ENCODE measurements at places on chromosomes 16 and 17.

DNA sequence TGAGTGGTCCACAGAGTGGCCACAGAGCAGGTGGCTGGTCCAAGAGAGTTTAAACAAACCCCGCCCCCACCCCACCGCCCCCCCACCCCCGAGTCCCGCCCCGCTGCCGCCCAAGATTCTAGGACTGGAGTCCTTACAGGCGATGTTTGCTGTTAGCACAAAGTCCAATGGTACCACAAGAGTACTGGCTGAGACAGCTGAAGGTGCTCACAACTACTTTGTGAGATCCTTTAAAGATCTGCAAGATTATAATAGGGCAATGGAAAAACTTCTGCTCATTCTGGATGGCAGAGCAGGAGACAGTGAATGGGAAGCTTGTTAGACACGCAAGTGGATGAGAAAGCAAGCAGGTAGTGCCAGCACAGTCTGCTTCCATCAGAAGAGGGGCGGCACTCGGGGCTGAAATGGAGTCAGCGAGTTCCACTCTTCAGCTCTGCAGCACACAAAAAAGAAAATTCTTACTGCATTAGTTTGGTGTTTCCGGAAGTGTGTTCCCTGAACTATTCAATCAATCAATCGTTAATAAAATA lies 4.7 kb upstream of the TEKT3 start:
- DNase-seq = no peak

DNA sequence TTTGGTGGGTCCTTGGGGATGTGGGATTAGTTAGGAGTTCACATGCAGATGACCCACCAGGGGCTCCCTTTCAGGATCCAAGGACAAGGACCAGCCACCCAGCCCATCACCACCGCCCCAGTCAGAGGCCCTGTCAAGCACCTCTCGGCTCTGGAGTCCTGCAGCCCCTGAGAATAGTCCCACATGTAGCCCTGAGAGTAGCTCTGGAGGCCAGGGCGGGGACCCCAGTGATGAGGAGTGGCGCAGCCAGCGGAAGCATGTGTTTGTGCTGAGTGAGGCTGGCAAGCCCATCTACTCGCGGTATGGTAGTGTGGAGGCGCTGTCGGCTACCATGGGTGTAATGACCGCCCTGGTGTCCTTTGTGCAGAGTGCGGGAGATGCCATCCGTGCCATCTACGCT lies 2.4 kb downstream of the MON1B start:
- no peak for DNase-seq

DNA sequence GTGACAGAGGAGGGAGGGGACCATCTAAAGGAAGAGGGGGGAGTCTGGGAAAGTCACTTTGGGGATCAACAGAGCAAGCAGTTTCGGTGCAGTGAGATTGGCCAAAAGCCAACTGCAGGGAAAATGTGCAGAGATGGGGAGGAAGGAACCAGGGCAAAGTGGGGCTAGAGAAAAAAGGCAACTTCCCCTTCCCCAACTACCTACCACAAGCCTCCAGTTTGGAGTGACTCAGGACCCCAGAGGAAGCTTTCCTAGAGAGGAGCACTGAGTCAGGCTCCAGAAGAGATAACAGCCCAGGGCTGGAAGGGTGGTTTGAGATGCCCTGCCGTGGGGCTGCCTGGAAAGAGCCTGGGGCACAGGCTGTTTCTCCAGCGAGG lies 6.9 kb upstream of the CD300LD start:
- DNase-seq = no peak

- DNase-seq = no peak
Observed at GRCh38 chr17:68185820-68186219, 62.0 kb upstream of the AMZ2 start.

DNA sequence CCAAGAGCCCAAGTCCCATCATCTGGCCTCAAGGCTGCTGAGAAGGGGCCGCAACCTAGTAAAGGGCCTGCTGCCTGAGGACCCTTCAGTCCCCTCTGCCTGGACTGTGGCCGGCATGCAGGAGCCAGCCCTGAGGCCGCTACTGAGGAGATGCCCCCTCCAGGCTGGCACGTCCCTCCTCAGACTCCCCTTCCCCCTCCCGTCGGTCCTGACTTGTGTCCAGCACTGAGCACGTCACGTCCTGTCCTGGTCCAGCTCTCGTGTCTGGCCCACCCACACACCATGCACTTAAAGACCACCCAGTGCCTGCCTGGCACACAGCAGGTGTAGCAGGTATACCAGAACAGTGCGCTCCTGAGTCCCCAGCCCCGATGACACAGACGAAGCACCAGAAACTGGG lies 9.6 kb downstream of the MTHFSD start:
- DNase-seq = no peak

GRCh38 chr16:46562979-46563378 lies 58.2 kb downstream of the SHCBP1 start:
- DNase-seq = no peak

DNA sequence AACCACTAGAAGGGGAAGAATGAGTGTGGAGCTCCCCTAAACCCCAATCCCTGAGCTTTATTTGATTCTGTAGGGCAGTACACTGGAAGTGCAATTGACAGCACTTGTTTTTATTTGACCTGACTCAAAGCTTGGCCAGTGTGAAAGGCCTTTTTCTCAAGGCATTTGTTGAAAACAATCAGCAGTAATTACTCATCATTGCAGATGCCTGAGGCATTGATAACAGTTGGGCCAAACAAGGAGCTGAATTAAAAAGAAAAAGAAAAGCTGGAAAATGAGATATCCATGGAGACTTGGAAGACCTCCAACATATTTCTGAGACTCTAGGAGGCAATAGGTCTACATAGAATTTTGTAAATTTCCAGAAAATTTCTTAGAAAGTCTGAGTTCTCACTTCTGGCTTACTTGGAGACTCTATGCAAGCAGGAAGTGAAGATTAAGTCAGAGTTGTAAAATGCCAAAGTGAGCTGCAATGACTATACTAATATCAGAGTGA lies 200.8 kb upstream of the KCNJ16 start:
- DNase-seq = no peak

DNA sequence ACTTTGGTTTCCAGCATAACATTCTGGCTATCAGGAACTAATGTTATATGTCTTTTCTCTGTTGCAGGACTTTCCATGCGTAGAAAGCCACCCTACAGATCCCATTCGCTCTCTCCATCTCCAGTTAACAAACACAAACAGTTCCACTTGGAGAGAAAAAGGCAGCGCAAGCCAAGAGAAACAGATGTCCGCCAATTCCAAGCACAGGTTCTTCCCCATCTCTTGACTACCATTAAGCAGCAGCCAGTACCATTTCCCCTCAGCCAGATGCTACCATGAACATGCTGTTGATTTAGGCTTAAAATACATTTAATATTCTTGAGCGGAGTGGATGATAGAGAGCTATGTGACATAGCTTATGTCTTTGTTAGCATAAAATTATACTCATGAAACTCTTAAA lies 22.4 kb downstream of the CEP95 start:
- no peak for DNase-seq

DNA sequence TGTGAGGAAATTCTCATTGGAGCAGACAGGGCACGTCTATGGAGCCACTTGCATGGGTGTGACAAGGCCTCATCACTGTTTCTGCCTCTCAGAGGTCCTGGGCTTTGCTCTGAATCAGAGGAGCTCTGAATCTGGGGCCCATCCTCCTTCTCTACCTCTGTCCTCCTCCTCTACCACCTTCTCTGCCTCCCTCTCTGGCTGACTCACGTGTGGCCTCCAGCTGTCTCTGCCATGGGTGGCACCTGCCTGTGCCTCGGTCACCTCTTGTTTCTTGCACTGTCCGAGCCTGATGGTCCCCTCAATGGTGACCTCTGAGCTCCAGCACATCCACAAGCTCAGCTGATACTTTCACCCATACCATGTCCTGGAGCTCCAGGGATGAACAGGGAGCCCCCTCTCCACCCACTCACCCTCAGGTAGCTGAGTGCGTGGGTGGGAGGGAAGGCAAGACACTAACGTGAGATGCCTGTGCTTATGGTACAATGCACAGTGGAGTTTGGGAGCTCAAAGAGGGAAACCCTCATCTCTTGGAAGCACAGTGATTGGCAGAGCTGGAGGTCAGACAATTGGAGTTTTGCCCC lies 116.4 kb upstream of the CRHR1 start:
- DNase-seq = no peak

GRCh38 chr16:52538511-52538910 lies 8.4 kb downstream of the TOX3 start:
- no peak for DNase-seq

- no peak for DNase-seq
Observed at GRCh38 chr16:5028950-5029475, 4.7 kb downstream of the NAGPA start.

- no peak for DNase-seq
Observed at GRCh38 chr17:11514981-11515680, 83.1 kb upstream of the DNAH9 start.

GRCh38 chr17:3557768-3558583 lies at the start of gene TRPV3:
Gene TRPV3 (minus strand): TSS chr17:3557812. CDS start chr17:3554850, 2,962 bp downstream.
- no peak for DNase-seq

DNA sequence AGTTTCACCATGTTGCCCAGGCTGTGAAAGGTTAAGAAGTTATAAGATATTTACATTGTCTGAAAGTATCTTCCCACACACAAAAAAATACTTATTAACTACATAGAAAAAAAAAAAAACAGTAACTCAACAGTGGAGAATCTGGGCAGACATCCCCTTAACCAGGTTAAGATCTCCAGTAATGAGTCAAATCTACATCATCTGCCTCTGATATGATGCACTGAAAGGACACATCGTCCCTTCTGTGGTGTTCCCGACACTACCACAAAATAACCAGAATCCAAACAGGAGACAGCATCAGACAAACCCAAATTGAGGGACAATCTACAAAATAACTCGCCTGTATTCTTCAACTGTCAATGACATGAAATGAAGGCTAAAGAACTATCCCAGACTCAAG lies 40.0 kb downstream of the CMTM4 start:
- no peak for DNase-seq

DNA sequence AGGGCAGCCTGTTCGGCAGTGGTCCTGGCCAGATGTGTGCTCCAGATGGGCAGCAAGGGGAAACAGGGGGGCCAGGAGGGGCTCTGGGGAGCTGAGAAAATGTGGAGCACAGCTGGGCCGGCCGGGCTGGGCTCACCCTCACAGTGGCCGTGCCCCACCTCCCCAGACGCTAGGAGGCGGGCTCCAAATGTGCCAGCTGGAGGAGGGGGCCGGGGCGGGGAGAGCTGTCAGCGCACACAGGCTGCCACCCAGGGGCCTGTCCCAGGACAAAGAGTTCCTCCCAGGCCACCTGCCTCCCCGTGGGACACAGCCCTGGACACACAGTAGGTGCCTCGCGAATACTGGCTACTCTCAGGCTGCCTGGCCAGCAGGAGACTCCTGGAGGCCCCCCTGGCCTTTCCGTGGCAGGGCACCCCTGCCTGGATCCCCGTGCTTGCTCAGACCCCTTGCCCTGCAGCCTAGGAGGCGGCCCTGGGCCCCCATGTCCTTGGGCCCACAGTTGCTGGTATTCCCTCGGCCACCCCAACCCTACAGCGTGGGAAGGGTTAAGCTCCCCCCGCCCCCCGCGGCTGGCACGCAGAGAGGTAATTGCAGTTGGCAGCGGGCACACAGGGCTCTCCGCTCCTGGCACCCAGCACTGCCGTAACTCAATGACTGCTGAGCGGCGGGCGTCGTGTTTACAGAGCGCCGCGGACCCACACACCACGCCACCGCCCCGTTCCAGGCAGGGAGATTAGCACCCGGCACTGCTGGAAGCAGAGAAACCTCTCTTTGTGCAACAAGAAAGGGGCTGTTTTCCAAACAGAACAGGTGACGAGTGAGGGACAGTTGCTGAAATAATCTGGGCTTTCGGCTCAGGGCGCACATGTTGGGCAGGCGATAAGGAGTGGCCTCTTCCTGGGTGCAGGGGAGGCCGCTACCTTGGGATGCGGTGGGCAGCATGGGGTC lies 32.2 kb downstream of the BAHCC1 start:
- DNase-seq = no peak

GRCh38 chr16:81221731-81222130 lies 16.8 kb upstream of the BCO1 start:
- DNase-seq = no peak

DNA sequence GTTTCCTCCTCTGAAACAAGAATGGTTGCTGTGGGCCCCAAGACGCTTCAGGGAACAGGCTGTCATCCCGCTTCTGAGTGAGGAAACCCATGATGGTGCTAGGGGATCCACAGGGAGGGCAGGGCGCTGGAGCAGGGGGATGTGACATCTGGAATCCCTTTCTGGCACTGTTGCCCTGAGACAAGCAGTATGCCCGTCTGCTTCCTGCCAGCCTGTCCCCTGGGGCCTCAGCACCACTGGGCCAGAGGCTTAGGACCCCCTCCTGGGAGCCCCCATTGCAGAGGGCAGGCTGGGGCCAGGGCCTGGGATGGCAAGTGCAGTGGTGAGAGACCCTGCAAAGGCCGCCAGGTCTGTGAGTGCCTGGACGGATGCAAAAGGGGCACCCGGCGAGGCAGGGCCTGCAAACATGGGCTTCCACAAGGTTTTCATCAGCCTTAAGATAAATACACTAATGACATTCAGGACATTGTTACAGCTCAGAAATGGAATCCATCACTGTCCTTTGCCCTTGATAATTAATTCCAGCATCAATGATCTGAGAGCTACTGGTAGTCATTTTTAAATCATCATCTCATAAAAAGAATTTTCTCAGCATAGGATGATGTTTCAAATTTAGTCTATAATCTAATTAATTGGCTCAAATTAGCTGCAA lies 51.6 kb downstream of the PRMT7 start:
- no peak for DNase-seq

- DNase-seq = no peak
Observed at GRCh38 chr17:5043524-5043923, 8.3 kb upstream of the SLC52A1 start.

GRCh38 chr16:1221628-1222552 lies 3.2 kb downstream of the TPSG1 start:
- no peak for DNase-seq

DNA sequence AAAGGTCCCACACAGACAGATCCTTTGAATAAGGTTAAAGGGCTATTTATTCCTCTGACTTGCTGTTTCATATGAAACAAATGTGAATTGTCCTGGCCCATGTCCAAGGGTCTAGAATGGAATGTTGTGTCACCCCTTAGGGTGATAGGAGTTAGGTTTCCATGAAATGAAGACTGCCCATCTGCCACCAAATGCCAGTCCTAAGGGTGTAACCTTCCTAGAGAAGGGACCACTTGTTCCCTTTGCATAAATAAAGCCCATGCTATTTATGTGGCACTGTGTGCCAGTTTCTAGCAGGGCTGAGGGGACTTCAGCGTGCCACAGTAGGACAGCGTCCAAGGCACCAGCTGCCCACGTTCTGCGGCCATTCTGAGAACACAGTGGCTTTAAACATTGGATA lies 171.3 kb downstream of the ABCA8 start:
- no peak for DNase-seq

- no peak for DNase-seq
Observed at GRCh38 chr17:40361063-40361924, 3.2 kb downstream of the GJD3 start.

GRCh38 chr16:23423496-23424049 lies 29.4 kb downstream of the COG7 start:
- peak; percentile 65 for DNase-seq

- DNase-seq = peak; percentile 79
Observed at GRCh38 chr16:569445-570254, at the start of gene PIGQ. Gene PIGQ (plus strand): TSS chr16:569968. CDS start chr16:574075, 4,107 bp downstream.

DNA sequence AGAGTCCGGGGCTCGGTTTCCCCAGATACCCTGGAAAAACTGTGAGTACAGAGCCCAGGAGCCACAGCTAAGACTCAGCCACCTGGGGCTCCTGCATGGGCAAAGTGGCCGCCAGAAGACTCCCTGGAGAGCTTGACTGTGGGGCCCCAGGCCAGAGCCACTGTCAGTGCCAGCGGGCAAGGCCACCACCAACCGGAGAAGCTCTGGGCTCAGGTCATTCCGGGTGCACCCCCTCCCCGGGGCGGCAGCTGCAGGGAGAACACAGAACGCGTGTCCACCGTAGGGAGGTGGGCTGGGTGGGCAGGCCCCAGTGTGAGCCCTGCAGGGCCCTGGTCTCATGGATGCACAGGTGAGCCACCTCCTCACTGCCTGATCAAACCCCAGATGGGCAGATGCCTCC lies 22.3 kb upstream of the RBFOX3 start:
- DNase-seq = no peak
